NCI-H460 (cell line): ENCODE measurements at places on chromosomes 16 and 17. TPM values are rescaled to one million over a fixed set of nuclear protein-coding genes. Genes with fewer than 3 reads are reported as not detected.
A peak's percentile ranks its signal among the peaks of the same experiment; 100 is the strongest.

The TANC2 gene
- total RNA-seq = 7.0 and 8.2 TPM in 2 replicates

The NOG gene
- total RNA-seq = 0.49 and 0.57 TPM in 2 replicates

The AHSP gene
- total RNA-seq = not detected in 2 replicates

The CHST5 gene
- 0.64 and 0.87 TPM in 2 replicates for total RNA-seq

The CPNE7 gene
- 38.5 and 43.1 TPM in 2 replicates for total RNA-seq

The PIMREG gene
- total RNA-seq = 33.9 and 36.5 TPM in 2 replicates

The KRT36 gene
- total RNA-seq = not detected in 2 replicates

The GRAPL gene
- not detected in 2 replicates for total RNA-seq

The HLF gene
- total RNA-seq = 0.17 and 0.25 TPM in 2 replicates

The CALB2 gene
- 1.6 TPM in 2 replicates for total RNA-seq

The BANP gene
- 16.5 and 18.9 TPM in 2 replicates for total RNA-seq

- DNase-seq = no peak
Measured at GRCh38 chr17:10879190-10879836, 41.4 kb upstream of the PIRT start.

GRCh38 chr17:75849724-75850123 is 5.4 kb downstream of the WBP2 start:
- no peak for DNase-seq

DNA sequence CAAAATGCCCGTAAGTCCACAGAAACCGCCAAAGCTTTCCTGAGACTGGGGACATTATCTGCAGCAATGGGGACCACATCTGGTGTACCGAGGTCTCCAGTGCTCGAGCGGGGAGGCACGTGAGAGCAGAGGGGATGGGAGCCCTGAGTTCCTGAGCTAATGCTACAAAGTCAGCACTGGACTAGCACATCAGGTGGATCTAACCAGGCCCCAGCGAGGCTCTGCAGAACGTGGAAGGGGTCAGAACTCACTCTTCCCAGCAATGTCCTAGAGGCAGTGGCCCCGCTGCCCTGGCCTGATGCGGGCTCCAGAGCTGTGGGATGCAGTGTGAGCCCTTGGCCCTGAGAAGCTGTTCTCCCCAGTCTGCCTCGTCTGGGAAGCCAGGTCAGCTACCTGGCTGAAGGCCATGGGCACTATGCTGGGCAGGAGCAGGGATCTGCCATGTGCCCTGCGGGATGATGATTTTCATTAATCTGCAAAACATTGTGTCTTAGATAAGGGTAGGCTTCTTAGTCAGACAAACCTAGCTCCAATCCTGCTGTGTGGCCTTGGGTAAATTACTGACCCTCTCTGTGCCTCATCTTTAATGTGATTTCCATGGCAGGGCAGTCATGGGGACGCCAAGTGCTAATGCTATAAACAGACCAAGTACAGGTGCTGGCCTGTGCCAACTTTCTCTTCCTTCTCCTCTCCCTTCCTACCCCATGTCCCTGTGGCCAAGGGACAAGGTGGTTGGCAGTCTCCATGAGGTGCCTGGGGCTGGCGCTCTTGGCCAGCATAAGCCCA is 40.1 kb upstream of the SLC38A10 start:
- no peak for DNase-seq

- DNase-seq = no peak
Measured at GRCh38 chr16:23521037-23521743, 10.9 kb upstream of the GGA2 start.

GRCh38 chr17:32504166-32504990 is 17.6 kb downstream of the CDK5R1 start:
- DNase-seq = no peak

GRCh38 chr16:3046641-3047386 is 453 bp downstream of the MMP25 start:
- DNase-seq = no peak

- DNase-seq = no peak
Measured at GRCh38 chr16:27547134-27547533, 2.6 kb downstream of the GTF3C1 start.

GRCh38 chr16:48131201-48131935 is 24.4 kb downstream of the ABCC12 start:
- no peak for DNase-seq

- DNase-seq = no peak
Measured at GRCh38 chr17:75626496-75627038, 6.7 kb upstream of the SMIM5 start.

GRCh38 chr17:47862621-47863440 is 11.9 kb upstream of the SP6 start:
- DNase-seq = peak; percentile 33

DNA sequence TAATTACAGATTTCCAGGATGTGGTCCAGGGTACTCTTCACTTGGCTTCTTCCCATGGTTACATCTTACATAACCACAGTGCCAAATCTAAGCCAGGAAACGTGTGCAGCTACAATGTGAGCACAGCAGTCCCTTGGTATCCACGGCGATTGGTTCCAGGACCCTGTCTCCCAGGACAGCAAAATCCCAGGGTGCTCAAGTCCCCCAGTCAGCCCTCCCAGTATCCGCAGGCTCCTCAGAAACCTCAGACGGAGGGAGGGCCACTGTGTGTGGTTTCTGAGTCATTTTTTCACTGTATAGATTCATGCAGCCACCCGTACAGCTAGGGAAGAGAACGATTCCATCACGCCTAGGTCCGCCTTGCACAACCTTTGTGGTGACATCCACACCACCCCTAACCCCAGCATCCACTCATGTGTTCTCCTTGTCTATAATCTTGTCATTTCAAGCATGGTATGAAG is 11.1 kb upstream of the ATP2C2 start:
- no peak for DNase-seq

GRCh38 chr16:5775916-5776315 is 678.3 kb upstream of the EEF2KMT start:
- no peak for DNase-seq

- DNase-seq = no peak
Measured at GRCh38 chr17:9189870-9190269, 168.6 kb downstream of the NTN1 start.

- DNase-seq = no peak
Measured at GRCh38 chr17:38429476-38430100, 1.3 kb downstream of the ARHGAP23 start.
